ENCODE measurements at places on chromosomes 7 and 10.

DNA sequence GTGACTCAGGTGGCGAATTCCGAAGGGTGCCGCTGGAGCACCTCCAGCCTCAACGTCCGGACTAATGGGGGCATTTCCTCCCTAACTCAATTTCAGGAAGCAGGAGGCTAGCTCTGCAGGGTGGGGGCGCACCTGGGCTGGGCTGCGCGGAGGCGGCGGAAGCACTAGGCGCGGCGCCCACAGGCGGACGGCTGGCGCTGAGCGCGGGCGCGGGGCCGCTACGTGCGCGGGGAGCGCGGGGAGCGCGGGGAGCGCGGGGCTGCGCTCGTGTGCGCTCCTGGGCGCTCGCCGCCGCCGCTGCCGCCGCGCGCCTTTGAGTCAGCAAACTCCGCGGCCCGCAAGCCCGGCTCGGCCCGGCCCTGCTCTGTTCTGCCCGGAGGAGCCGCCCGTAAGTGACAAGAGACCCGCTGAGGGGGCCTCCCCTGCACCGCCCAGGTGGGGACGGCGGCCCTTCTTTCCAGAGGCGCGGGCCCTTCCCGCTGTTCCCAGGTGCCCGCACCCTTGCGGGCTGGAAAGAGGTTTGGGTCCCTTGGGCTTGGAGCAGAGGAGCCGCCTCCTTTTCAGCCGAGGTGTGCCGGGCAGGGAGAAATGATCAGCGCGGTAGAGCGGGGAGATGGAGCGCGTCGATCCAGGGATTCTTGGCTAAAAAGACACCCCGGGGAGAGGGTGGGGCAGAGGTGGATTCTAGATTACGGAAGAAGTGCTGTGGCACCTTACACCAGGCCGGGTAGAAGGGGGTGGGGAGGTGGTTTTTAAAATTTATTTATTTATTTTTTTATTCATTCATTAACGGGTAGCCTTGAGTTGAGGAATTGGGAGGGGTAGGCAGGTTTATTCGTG lies at the start of gene SNX10:
Gene SNX10, plus strand, starts transcription at position 164 of the 840 bp plus-strand sequence. CDS start 54,581 bp downstream, outside the sequence.
- peak; percentile 15 for DNase-seq

DNA sequence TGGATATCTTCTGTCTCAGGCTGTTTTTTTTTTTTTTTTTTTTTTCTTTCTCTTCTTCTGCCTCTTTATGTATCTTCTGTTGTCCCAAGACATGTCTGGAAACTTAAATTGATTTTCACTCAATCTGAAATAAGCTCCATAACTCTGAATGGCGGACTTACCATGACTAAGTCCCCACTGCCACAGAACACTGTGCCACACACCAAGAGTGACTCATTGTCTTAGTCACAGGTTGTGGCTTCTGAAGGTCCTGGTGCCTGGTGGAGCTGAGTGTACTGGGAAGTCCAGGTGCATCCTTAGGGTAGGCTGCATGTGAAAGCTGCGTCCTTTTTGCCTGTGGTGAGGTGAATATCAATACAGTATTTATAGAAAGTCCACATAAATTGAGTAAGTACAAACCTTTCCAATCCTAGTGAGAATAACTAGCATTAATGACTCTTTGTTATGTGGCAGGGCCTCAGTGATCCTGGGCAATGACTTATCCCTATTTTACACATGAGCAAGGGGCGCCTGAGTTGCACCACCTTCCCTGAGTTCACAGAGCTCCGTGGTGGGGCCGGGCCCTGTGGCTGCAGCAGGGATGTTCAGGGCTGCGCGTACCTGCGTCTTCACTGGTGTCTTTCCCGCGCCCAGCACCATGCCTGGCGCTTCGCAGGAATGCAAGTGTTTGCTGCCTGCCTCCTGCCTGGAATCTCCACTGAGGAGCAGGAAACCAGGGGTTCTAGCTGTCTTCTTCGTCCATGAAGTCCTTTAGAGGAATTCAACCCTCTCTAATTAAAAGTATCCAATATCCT lies 4.3 kb downstream of the PFKP start:
- DNase-seq = no peak

GRCh38 chr10:49172061-49172776 lies 16.0 kb downstream of the TMEM273 start:
- DNase-seq = no peak

GRCh38 chr10:97333601-97334369 lies 744 bp downstream of the FRAT2 start:
- no peak for DNase-seq

DNA sequence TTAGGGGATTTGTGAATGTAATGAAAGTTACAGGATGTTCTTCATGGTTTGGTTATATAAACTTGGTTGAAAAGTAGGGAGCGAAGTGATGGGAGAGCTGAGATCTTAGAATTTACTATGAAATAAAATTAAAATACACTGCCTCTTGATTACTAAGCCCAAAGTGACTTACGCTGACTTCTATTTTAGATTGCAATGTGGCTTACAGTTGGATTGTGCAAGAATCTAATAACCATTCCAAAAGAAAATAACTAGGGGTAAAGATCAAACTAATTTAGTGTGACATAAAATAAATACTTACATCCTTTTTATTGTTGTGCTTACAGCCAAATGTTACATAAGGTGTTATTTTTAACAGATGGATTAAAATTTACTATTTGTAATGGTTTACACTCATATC lies 15.3 kb downstream of the WNT16 start:
- DNase-seq = no peak

GRCh38 chr10:48520184-48520506 lies 84.7 kb downstream of the ARHGAP22 start:
- no peak for DNase-seq

- no peak for DNase-seq
Measured at GRCh38 chr7:100431286-100431735, 1.7 kb downstream of the MEPCE start.

- DNase-seq = no peak
Measured at GRCh38 chr7:107043491-107043890, 1.0 kb upstream of the PRKAR2B start.

GRCh38 chr7:149218469-149219420 lies 20.7 kb upstream of the ZNF212 start:
- DNase-seq = no peak

- DNase-seq = no peak
Measured at GRCh38 chr10:42940487-42941294, 136.2 kb upstream of the RET start.

DNA sequence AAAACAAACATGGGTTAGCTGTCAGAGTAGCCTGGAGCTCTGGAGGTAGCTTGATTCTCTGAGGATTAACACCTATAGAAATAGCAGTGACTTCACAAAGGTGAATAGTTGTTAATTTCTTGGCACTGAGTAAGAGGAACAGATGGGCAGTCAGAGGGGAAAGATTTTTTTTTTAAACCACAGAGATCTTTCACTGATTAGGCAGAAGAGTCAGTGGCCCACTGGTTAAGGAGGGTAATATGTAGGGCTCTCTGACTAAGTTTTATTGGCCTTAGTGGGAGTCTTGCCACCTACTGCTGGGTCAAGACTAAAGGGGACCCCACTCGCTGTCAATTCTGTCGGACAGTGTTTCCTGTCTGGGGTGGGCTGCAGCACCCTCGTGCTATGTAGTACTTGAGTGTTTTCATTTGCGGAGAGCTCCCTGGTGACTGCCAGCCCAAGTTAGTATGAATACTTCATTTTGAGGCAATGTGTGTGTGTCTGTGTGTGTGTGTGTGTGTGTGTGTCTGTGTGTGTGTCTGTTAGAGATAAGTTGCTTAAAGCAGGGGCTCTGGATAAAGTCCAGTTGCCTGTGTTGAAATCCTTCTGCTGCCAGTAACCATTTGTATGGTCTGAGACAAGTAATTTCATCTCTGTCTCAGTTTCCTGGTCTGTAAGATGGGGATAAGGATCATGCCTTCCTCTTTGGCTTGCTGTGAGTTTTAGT lies 145.2 kb downstream of the ARID5B start:
- DNase-seq = no peak

DNA sequence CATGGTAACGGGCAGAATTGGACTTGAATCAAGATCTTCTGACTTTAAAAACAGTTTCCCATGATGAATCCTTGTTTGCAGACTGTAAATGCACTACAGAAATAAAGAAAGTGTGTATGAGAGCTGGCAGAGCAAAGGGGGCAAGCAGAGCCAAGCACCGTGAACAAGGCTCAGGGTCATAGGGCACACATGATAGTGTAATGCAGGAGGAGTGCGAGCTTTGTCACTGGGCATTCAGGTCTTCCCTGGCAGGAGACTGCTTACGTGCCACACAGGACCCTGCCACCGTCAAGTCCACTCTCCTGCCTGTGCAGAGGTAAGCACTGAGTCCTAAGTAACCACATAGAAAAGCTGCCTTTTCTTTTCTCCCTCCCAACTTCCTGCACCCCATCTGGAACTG lies 93.1 kb upstream of the NPVF start:
- DNase-seq = no peak

- DNase-seq = no peak
Measured at GRCh38 chr10:57846307-57847065, 421.2 kb downstream of the IPMK start.

DNA sequence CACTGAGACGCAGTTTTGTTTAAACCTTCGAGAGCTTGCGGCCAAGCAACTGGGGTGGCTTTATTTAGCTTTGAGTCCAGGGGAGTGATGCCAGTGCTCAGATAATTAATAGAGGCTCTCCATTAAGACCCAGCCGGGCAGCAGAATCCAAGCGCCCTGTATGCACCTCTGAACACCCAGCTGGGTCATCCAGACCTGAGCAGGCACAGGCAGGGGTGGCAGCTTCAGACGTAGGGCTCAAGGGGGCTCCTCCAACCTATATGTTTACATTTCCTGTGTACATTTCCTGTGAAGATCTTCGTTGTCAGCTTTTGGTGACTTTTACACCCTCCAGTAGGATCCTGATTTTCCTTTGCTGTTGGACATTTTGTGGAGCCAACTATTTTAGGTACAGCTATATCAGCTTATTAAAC lies 719.5 kb downstream of the LRMDA start:
- no peak for DNase-seq

- no peak for DNase-seq
Measured at GRCh38 chr7:128710481-128710880, 28.7 kb upstream of the CALU start.

DNA sequence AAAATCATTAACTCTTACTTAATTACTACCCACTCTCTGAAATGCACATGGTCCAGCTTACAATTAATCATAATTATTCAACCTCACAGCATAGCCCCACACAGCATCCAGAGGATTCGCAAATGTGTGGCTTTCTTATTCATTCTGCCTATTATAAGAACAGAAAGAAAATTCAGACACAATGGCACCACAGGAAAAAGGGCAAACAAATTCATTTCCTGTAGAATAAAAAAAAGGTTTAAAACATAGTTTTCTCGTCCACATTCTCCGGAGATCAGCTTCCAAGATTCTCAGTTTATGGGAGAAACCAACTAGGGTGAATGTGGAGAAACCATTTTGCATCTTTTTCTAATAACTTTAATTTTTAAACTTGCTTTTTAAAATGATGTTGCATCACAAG lies 201.6 kb downstream of the PARD3 start:
- no peak for DNase-seq

DNA sequence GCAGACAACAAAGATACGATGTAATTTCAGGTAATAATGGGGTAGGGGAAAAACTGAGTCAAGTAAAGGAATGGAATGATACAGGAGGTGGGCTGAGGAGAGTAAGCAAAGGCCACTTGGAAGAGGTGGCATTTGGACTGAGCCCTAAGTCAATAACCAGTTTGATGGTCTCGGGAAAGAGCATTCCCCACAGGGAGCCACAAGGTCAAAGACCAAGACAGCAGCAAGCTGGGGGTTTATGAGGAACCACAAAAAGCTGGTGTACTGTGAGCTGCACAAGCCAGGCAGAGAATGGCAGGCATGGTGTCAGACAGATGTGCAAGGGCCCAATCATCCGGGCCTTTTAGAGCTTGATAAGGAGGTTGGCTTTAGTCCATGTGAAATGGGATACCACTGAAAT lies 98.7 kb downstream of the NOC3L start:
- no peak for DNase-seq

DNA sequence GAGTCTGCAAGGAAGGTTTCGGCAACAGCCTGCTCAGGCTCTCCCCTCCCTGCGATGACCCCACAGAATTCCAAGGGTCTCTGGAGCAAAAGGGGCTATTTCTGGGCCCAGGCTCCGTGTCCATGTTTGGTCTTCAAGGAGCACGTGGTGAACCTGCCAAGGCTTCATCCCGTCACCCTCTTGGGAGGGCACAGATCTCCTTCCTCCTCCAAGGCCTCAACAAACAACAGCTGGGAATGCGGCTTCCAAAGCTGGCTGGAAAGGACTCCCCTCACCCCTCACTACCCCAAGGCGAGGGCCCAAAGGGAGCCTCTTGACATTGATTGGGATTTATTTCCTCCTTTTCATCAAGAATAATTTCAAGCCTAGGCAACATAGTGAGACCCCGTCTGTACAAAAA lies 14.0 kb upstream of the KPNA7 start:
- no peak for DNase-seq

- DNase-seq = no peak
Measured at GRCh38 chr7:73918926-73919693, 58.2 kb downstream of the TMEM270 start.

DNA sequence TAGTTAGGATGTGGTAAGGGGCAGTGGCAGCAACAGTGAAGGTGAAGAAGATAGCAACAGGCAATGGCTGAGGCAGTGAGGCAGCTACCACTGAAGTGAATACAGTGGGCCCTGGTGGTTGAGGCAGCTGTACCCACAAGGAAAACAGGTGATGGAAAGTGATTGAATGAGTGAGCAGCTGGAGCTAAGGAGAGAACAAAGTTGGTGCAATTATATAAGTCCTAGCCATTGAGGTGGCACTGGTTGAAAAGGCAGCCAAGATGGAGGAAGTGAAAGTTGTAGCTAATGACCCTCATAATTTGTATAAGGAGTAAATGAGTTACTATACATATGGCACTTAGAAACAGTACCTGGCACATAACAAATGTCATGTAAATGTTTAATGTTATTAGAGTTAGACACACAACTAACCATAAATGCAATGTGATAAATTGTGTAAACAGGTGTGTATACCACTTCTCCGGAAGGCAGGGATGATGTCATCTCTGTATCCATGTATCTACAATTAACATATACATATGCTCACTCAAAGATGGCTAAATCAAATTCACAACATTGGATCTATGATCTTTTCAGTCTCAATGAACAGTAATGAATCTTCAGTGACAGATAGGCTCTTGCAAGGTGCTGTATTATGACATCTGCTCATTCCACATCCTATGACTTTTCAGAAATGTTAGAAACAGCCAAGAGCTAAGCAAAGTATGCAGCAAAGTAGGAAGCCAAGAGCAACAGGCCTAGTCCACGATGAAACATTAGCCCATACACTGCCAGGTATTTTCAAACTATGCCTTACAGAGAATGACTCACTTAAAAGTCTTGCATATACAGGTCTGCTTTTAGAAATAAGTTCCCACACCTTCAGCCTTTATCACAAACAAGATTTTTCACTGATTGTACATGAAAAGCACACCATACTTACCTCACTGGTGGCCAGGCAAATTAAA lies 10.7 kb downstream of the XPNPEP1 start:
- no peak for DNase-seq

DNA sequence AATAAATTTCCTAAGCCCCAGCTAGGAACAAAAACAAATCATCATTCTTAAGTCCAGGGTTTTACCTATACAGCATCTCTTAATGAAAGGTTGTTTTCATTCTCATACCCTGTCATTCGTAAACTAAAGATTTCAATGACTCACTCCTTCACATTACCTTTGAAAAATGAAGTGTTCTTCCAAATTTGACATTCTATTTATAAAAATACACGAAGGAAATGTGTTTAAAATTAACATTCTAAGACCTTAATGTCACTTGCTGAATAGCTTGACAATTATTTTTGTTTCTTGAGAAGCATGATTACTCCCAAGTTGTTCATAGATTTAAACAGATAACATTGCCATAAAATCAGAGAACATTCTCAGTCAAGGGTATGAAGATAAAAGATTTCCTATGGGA lies 1188.3 kb upstream of the SORCS1 start:
- DNase-seq = no peak

Measured in NCI-H1048 (cell line).